ENCODE measurements at places on chromosomes 7 and 10.
A peak's percentile ranks its signal among the peaks of the same experiment; 100 is the strongest.

DNA sequence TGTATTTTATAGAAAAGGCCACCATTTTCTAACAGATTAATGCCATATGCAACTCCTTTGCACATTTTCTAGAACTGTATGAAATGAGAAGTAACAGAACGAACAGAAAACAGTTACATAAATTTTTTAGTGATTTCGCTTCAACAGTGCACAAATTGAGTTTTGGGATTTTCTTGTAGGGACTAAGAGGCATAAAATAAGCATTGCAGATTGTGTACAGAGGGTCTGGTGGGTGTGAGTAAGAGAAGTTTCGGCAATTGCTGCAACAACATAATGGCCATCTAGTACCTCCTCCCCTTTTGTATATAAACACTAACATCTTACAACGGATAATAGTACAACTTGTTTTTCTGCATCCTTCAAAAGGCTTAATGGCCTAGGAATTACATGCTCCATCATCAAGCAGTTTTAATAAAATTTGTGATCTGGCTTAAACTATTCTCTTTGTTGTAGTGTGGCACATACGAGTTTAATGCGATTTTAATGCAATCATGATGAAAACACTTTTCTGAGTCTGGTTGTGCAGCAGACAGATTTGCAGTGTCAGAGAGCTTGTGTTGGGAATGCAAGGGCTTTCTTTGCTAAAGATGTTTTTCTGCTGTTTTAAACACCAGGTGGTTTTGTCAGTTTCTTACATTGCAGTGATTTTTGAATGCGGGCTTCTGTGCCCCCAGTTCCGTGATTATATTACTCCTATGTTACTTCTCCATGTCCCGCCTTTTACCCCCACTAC is 2.9 kb downstream of the GLCCI1 start:
- H3K27ac ChIP-seq, result peak overlapping the region; percentile 34
- no peaks in the 10 kb centered on the region for H3K27me3 ChIP-seq
- peaks cover 32% of the 10 kb centered on the region for H3K4me1 ChIP-seq
- H3K36me3 ChIP-seq, result no peaks in the 10 kb centered on the region

DNA sequence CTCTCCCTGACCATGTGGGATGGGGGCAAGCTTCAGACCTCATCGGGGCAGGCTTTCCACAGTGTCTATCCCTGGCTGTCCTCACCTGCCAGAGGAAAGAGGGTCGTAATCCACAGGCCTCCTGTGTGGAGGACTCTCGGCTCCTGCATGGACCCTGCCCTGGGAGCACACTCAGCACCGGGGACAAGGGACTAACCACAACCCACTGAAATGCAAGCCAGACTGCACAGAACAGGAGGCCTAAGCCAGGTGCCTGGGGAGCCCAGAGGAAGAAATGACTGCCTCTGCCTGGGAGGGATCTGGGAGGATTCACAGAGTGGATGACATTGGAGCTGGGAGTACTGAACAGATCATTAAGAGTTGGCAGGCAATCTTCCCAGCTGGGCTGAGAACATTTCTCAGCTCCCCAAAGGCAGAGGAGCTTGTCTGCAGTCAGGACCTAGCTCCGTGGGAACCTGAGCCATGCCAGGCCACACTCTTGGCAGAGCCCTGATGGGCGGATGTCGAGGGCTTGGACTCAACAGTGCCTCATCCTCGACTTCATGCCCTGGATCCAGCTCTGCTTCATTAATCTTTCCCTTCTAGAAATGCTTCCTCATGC is 213.4 kb downstream of the USP6NL start:
- no peak for DNase-seq
- H3K4me3 ChIP-seq, result no peak overlapping the region
- no peak overlapping the region for H3K27ac ChIP-seq
- H3K36me3 ChIP-seq, result no peaks in the 10 kb centered on the region
- peaks cover 27% of the 10 kb centered on the region for H3K4me1 ChIP-seq
- no peaks in the 10 kb centered on the region for H3K27me3 ChIP-seq

GRCh38 chr10:5423771-5424170 is 11.4 kb downstream of the NET1 start:
- H3K27me3 ChIP-seq, result no peaks in the 10 kb centered on the region
- no peaks in the 10 kb centered on the region for H3K36me3 ChIP-seq
- H3K4me3 ChIP-seq, result no peak overlapping the region
- no peak overlapping the region for H3K27ac ChIP-seq
- H3K4me1 ChIP-seq, result no peaks in the 10 kb centered on the region

DNA sequence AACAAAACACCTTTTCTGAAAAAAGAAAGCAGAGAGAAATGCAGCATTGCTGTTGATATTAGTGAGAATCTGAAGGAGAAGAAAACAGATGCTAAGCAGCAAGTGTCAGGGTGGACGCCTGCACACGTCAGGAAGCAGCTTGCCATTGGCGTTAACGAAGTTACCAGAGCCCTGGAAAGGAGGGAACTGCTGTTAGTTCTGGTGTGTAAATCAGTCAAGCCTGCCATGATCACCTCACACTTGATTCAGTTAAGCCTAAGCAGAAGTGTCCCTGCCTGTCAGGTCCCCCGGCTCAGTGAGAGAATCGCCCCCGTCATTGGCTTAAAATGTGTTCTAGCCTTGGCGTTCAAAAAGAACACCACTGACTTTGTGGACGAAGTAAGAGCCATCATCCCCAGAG is 6.4 kb downstream of the RPP38 start:
- peaks cover 2% of the 10 kb centered on the region for H3K36me3 ChIP-seq
- peaks cover 12% of the 10 kb centered on the region for H3K4me1 ChIP-seq
- no peak overlapping the region for H3K27ac ChIP-seq
- no peak for DNase-seq

DNA sequence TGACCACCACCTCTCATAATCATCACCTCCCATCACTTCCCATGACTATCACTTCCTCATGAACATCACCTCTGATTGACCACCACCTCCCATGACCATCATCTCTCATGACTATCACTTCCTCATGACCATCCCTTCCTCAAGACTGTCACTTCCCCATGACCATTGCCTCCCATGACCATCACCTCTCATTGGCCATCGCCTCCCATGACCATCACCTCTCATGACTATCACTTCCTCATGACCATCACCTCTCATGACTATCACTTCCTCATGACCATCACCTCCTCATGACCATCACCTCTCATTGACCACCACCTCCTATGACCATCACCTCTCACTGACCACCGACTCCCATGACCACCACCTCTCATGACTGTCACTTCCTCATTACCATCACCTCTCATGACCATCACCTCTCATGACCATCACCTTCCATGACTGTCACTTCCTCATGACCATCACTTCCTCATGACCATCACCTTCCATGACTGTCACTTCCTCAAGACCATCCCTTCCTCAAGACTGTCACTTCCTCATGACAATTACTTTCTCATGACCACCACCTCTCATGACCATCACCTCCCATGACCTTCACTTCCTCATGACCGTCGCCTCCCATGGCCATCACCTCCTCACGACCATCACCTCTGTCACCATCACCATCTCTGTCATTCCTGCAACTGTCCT is 51.6 kb downstream of the PDGFA start:
- DNase-seq, result no peak
- no peak overlapping the region for H3K27ac ChIP-seq
- H3K36me3 ChIP-seq, result no peaks in the 10 kb centered on the region
- no peak overlapping the region for H3K4me3 ChIP-seq

Measured in naive thymus-derived CD4-positive, alpha-beta T cell (primary cell).